Gastrocnemius medialis (tissue), 4 donors: ENCODE measurements at places on chromosomes 1 and 21.

GRCh38 chr1:2610036-2610959 lies 22.5 kb downstream of the MMEL1 start:
- no peaks in the 10 kb centered on the region for H3K36me3 ChIP-seq
- no peak overlapping the region for H3K4me3 ChIP-seq
- peaks cover 20% of the 10 kb centered on the region for H3K27me3 ChIP-seq
- no peaks in the 10 kb centered on the region for H3K4me1 ChIP-seq
- H3K27ac ChIP-seq: no peak overlapping the region
- no peak for DNase-seq

- no peak overlapping the region for H3K27ac ChIP-seq
- no peak for DNase-seq
- H3K4me1 ChIP-seq: no peaks in the 10 kb centered on the region
- no peaks in the 10 kb centered on the region for H3K36me3 ChIP-seq
These were observed 121.5 kb upstream of the SOD1 start for GRCh38 chr21:31537872-31538576.

GRCh38 chr21:17523007-17523451 lies 10.2 kb downstream of the CXADR start:
- H3K4me1 ChIP-seq: no peaks in the 10 kb centered on the region
- no peak for DNase-seq
- no peak overlapping the region for H3K4me3 ChIP-seq

DNA sequence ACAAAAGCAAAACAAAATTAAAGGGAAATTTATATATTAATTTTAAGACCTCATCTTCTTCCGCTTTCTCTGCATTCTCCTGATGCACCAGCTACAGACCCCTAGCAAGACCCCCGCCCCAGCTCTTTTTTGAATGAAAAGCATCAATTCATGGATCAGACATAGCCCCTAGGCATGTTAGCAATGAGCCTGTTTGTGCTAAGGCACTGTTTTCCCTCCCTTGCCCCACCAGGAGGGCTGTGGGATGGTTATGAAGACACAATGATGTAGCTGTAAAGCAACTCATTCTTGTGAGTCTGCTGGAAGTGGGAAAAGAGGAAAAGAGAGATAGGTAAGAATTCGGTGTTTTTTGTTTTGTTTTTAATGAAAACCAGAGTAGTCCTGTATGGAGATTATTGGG lies 88.5 kb upstream of the ZBTB18 start:
- no peak overlapping the region for H3K4me3 ChIP-seq
- DNase-seq: no peak
- H3K27ac ChIP-seq: no peak overlapping the region
- no peaks in the 10 kb centered on the region for H3K4me1 ChIP-seq

- H3K27ac ChIP-seq: no peak overlapping the region
- H3K4me3 ChIP-seq: no peak overlapping the region
- DNase-seq: no peak
- no peaks in the 10 kb centered on the region for H3K27me3 ChIP-seq
- H3K36me3 ChIP-seq: no peaks in the 10 kb centered on the region
These were observed 196.3 kb downstream of the TTLL7 start for GRCh38 chr1:83802460-83803152.

- no peak overlapping the region for H3K27ac ChIP-seq
- peaks cover 7% of the 10 kb centered on the region for H3K27me3 ChIP-seq
- DNase-seq: no peak
- H3K4me1 ChIP-seq: no peaks in the 10 kb centered on the region
- no peaks in the 10 kb centered on the region for H3K36me3 ChIP-seq
These were observed 283.4 kb downstream of the PTPRU start for GRCh38 chr1:29519788-29520110.

DNA sequence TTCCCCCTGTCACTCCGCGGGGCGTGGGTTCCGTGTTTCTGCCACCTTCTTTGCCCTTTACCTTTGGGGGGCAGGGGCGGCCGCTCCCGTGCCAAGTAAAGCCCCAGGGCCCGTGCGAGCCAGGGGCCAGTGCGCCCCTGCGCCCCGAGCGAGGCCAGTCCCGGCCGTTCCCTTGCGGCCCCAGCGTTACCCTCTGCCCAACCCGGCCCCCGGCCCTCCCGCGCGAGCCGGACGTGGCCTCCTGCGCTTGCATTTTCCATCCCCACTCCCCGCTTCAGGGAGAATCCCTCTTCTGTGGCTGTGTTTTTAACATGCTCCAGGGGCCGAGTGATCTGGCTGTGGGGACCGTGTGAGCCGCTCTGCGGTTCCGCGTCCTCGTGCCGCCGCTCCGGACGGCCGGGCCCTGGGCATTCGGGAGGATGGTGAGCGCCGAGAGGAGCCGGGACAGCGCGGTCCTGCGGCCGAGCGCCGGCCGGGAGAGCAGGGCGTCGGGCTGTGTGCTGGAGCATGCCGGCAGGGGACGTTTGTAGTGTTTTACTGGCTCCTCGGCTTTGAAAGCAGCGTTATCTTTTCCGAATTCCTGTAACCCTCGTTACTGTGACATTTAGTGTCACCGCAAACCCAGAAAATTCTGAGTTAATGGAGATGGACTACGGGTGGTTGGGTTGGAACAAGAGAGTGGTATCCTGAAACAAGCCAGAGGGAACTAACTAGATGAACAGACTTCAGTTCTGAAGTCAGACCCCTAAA lies 1.0 kb downstream of the GALNT2 start:
- peaks cover 57% of the 10 kb centered on the region for H3K4me1 ChIP-seq

DNA sequence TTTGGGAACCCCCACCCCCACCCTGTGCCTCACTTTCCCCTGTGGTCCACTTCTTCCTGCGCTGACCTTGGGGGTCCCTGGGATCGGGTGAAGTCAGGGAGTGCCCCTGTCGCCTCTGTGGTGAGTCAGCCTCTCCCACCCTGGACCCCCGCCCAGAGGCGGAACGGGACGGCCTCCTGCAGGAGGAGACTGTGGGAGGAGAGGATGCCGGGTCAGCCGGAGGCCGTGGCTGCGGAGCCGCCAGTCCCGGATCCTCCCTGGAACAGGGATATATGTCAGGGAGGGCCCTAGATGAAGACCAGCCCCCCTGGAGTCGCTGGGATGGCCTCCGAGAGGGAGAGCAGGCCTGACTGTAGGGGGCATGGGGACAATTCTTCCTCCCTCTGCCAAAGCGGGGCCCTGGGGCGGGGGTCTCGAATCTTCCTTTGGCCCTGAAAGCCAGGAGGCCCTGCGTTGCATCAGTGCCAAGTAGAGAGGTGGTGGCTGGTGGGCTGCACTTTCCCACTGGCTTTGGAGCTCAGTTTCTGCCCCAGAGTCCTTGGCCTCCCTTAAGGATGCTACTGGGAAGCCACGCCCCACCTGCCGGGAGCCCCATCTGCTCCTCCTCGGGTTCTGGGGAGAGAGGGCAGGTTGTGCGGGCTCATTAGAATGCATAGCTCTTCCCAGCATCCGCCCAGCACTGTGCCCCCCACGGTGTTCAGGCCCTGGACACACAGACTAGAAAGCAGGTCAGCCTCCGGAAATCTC lies 930 bp downstream of the ARHGEF10L start:
- no peaks in the 10 kb centered on the region for H3K36me3 ChIP-seq
- no peaks in the 10 kb centered on the region for H3K27me3 ChIP-seq
- H3K4me3 ChIP-seq: peak overlapping the region; percentile 86

DNA sequence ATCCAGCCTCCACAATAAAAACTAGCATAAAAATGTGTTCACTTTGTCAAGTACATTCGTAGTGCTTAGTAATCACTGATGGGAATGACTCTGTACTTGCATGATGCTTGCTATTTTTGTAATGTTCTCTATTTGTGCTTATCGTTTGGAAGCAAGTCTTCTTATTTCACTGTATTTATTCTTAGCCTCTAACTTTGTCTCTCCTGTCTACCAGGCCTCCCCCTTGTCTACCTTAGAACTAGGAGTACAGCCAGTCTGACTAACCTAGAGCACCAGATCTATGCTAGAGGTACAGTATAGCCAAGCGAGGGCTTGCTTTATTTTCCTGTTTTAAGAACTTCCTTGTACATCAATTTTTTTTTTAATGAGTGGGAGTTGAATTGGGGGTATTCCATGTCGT lies 108.2 kb downstream of the VPS13D start:
- DNase-seq: peak; percentile 58
- H3K27me3 ChIP-seq: no peaks in the 10 kb centered on the region
- H3K36me3 ChIP-seq: peaks cover 35% of the 10 kb centered on the region
- H3K4me1 ChIP-seq: peaks cover 54% of the 10 kb centered on the region
- H3K27ac ChIP-seq: peak overlapping the region; percentile 87

DNA sequence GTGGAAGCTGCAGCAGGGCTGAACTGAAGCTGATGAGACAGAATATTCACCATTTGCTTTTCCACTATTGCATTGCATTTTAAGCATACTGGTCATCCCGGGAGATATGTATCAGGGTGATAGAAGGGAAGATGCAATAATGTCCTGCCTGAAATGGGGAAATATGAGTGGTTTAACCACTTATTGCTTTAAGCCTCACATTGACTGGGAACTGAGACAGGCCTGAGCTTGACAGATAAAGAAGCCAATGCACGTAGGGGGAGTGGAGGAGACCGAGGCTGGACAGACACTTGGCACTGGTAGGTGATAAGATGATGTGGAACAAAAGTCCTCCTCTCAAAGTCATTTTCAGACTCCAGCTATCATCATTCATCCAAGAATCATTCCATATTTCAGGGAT lies 911.7 kb upstream of the NCAM2 start:
- DNase-seq: no peak
- no peak overlapping the region for H3K27ac ChIP-seq
- H3K4me3 ChIP-seq: no peak overlapping the region
- no peaks in the 10 kb centered on the region for H3K36me3 ChIP-seq
- H3K4me1 ChIP-seq: no peaks in the 10 kb centered on the region
- H3K27me3 ChIP-seq: no peaks in the 10 kb centered on the region

DNA sequence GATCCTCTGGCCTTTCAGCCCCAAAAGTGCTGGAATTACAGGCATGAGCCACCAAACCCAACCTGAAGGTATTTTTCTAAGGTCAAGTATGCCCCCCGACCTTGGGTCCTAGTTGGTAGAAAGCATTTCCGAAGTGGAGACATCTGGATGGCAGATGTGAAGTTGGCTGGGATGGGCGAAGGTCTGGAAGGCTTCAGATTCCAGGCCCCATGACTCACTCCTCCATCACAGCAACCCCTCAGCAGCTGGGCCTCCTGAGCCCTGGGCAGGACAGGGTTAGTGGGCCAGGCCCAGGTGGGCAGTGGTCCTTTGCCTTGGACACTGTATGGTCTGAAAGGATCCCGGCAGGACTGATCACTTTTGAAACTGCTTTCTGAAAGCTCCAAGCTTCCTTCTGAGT lies 23.3 kb downstream of the NAV1 start:
- H3K36me3 ChIP-seq: no peaks in the 10 kb centered on the region
- peaks cover 8% of the 10 kb centered on the region for H3K4me1 ChIP-seq
- DNase-seq: no peak
- no peak overlapping the region for H3K27ac ChIP-seq

- no peaks in the 10 kb centered on the region for H3K27me3 ChIP-seq
- DNase-seq: no peak
- no peak overlapping the region for H3K4me3 ChIP-seq
- H3K27ac ChIP-seq: no peak overlapping the region
- no peaks in the 10 kb centered on the region for H3K36me3 ChIP-seq
These were observed 62.5 kb downstream of the CD58 start for GRCh38 chr1:116508085-116508983.

GRCh38 chr1:156583821-156584622 lies 4.5 kb downstream of the TTC24 start:
- H3K36me3 ChIP-seq: no peaks in the 10 kb centered on the region
- no peaks in the 10 kb centered on the region for H3K27me3 ChIP-seq
- no peaks in the 10 kb centered on the region for H3K4me1 ChIP-seq
- DNase-seq: peak; percentile 63
- no peak overlapping the region for H3K27ac ChIP-seq

GRCh38 chr21:42446531-42446930 lies 42.8 kb downstream of the UBASH3A start:
- no peak overlapping the region for H3K4me3 ChIP-seq
- no peaks in the 10 kb centered on the region for H3K27me3 ChIP-seq
- H3K36me3 ChIP-seq: no peaks in the 10 kb centered on the region
- no peaks in the 10 kb centered on the region for H3K4me1 ChIP-seq

DNA sequence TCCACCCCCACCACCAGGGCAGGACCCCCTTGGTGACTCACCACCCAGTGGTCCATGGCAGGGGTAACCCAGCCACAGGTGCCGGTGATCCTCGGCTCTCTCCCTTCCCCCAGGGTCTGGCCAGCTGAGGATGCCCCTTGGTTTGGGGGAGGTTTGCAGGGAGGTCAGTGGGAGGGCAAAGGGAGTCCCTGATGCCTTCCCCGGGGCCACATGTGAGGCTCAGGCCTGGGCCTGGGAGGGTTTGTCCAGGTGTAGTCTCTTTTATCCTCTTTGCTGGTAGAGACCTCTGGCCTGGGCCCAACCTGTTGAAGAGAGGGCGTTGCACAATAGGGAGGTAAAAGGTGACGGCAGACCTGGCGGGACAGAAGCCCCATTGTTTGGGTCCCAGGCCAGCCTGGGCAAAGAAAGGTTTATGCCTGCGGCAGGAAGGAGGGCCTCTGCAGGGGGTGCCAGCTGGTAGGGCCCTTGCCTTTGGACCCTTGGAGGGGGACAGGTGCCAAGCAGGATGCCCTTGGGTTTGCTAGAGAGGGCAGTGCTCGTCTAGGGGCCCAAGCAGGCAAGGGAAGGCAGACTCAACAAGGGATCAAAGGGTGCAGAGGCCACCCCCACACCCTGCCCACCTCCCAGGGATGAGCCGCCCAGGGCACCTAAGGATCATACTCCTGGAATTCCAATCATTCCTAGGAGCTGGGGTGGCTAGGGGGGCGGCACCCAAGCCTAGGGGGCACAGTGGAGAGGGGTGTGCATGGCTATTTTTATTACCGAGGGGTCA lies 760 bp upstream of the TINAGL1 start:
- H3K27ac ChIP-seq: peak overlapping the region; percentile 77
- no peak for DNase-seq
- peak overlapping the region; percentile 54 for H3K4me3 ChIP-seq
- no peaks in the 10 kb centered on the region for H3K36me3 ChIP-seq
- H3K27me3 ChIP-seq: no peaks in the 10 kb centered on the region

DNA sequence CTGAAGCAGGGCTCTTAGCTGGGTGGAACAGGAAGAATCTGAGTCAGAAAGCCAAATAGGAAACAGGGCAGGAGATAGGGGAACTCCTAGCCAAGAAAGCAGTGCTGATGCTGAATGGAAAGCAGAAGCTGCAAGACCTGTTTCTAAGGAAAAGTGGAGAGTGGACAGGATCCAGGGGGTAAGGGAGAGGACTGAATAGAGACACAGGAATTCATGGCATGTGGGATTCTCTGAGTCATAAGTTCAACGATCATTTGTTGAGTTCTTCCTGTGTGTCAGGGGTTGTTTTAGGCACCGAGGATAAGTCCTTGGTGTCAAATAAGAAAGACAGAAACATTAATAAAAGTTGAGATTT lies 153.8 kb upstream of the FGGY start:
- H3K4me3 ChIP-seq: no peak overlapping the region
- H3K36me3 ChIP-seq: no peaks in the 10 kb centered on the region
- no peaks in the 10 kb centered on the region for H3K27me3 ChIP-seq
- H3K4me1 ChIP-seq: peaks cover 45% of the 10 kb centered on the region
- DNase-seq: no peak

GRCh38 chr21:41824466-41825207 lies 54.5 kb downstream of the PRDM15 start:
- no peaks in the 10 kb centered on the region for H3K4me1 ChIP-seq
- no peak overlapping the region for H3K4me3 ChIP-seq
- H3K36me3 ChIP-seq: no peaks in the 10 kb centered on the region
- H3K27me3 ChIP-seq: no peaks in the 10 kb centered on the region
- DNase-seq: no peak
